Muscle of back (tissue), 13 donors: ENCODE measurements at places on chromosomes 6 and 20.

DNA sequence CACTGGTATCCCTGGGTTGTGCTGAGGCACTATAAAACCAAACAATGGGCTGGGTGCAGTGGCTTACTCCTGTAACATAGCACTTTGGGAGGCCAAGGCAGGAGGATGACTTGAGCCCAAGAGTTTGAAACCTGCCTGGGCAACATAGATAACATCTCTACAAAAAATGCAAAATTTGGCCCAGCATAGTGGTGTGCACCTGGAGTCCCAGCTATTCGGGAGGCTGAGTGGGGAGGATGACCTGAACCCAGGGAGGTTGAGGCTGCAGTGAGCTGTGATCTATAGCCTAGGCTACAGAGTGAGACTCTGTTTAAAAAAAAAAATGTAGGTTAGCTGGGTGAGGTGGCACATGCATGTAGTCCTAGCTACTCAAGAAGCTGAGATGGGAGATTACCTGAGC, 7.7 kb upstream of the SLC4A11 start:
- DNase-seq: no peak

DNA sequence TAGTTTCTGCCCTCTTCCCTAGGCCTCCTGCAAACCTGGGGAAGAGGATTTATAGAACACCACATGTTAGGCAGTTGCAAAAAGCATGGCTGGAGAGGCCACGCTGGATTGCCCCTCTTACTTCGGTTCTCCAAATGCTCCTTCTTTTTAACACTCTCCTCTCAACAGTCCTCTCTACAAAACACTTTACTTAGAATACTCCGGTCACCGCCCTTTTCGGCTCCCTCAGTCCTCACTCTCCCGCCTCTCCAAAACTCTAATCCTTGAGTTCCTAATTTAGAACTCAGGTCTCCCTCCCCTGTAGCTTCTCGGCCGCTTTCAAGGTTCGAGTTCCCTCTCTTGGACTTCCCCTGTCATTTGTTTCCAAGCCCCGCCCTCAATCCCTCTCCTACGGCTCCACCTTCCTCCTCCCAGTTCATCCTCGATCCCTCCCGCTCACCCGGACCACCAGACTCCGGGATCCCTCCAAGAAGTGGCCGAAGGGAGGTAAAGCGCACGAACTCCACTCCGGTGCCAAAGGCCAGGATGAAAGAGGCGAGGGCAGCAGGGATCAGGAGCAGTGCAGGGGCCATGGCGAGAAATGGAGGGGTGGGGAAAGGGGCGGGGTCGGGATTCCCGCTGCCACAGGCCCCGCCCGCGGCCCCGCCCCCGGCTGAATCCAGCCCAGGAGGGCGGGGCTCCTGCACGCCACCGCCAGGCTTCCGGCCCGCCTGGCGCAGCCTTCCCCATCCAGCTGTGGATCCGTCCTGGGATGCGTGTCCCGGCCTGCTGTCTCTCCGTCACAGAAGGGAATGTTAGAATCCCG, at the start of gene NRM:
TSS of gene NRM (minus strand) at position 582 of the 805 bp plus-strand sequence. CDS start at position 572, 10 bp downstream.
- DNase-seq: peak; percentile 97

DNA sequence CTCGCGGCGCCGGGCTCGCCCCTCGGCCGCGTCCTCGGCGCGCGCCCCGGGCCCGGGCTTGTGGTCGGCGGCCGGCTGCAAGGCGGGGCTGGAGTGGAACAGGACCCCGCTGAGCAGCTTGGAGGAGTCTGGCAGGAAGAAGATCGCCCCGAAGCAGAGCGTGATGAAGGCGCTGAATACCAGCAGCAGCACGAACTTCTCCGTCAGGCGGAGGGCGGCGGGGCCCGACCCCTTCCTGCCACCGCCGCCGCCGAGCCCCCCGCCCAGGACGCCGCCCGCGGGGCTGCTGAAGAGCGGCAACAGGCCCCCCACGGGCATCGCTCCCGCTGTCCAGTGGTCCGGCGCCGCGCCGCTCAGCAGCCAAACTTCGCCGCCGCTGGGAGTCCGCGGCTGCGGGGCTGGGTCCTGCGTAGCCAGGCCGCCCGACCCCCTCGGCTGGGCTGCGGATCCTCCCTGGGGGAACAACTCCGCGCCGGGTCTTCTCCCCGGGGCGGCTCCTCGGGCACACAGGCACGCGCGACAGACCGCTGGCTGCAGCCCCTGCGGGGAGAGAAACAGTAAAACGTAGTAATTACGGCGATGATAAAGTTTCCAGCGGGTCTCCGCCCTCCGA, 707 bp downstream of the MAN1A1 start:
- peak; percentile 43 for DNase-seq

GRCh38 chr20:36496707-36497669, 44.3 kb upstream of the MYL9 start:
- DNase-seq: no peak

DNA sequence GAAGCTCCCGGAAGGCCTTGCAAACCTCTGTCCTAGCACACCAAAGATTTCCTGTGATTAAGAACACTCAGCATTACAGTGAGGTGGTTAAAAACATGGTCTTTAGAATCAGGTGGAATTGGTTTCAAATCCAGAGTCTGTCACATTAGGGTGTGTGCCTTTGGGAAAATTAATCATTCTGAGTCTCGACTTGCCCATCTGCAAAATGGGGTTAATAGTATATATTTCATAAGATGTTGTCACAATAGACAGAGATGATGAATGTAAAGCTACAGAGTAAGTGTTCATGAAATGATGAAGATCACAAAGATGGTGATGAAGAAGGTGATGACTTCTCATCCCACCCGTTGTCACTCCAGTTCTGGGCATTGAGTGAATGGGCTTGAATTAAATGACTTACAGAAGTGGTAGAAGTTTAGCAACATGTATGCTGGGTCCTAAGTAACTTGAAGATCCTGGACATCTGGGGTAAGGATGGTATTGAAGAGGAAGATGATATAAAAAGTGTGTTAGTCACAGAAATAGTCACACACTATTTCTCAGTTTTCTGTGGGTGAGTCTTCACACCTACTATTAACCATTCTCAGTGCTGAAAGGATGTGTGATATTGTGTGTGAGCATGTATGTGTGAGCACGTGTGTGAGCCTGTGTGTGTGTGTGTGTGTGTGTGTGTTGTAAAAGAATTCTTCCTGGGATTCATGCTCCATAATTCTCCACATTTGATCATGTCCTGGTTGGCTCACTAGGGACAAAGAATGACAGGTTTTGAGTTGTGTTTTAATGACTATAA, 28.0 kb upstream of the NEDD9 start:
- no peak for DNase-seq

- DNase-seq: no peak
Measured at GRCh38 chr6:53892707-53893106, 97.9 kb downstream of the LRRC1 start.

DNA sequence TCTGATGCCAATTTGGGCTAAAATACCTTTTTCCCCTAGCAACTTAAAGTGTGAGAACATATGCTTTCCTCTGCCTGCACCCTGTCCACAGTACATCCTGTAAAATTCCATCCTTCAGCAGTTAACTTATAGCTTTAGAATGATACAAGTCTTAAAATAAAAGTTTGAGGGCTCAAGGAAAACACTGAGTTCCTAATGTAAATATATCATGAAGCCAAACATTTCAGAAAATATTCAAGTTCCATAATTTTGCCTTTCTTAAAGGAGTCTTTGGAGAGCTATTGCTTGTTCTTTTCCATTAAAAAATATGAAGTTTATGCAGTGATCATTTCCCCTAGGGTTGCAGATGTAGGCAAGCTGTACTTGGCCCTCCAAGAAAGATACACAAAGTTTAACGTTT, 303.8 kb downstream of the COL12A1 start:
- DNase-seq: peak; percentile 65

- DNase-seq: no peak
Measured at GRCh38 chr6:43768506-43768860, 1.5 kb upstream of the VEGFA start.

- DNase-seq: peak; percentile 72
Measured at GRCh38 chr6:11700118-11700718, 78.4 kb downstream of the ADTRP start.

DNA sequence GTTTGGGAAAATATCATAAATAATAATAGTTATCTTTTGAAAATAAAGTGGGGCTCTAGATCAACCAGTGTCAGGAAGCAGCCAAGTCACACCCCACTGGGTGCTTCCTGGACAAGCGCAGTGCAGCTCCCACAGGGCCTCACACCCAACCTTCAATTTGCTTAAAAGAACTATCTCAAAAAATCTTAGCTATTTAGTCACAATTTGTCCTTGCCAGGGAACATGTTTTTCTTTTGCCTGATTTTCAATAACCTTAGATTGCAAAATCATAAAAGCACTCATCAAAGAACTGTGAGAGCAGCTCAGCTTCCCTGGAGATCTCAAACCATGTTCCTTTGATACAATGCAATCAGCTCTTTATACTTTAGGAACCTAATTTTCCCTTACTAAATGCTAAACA, 1.6 kb upstream of the NCOA7 start:
- DNase-seq: no peak

- no peak for DNase-seq
Measured at GRCh38 chr6:21265034-21265729, 328.4 kb upstream of the SOX4 start.

DNA sequence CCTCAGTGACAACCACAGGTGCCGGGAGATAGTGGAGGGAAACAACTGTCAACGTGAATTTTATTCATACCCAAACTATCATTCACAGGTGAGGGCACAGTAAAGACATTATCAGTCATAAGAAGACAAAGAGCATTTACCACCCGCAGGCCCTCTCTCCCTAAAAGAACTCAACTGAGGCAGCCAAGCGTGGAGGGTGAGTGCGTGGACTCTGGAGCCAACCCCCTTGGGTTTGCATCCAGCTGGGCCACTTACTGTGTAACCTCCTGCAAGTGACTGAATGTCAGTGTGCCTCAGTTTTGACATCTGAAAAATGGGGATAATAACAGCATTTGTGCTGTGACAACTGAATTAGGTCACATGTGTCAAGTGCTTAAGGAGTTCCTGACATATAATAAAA, 70.6 kb upstream of the KCNK16 start:
- DNase-seq: no peak

GRCh38 chr6:117482240-117483003, at the start of gene DCBLD1:
DCBLD1 (plus strand) TSS chr6:117482674; CDS start chr6:117482782, 108 bp downstream.
- DNase-seq: peak; percentile 73

GRCh38 chr6:84428300-84428907, 201.0 kb upstream of the CEP162 start:
- DNase-seq: peak; percentile 66

- peak; percentile 53 for DNase-seq
Measured at GRCh38 chr6:17962436-17963031, 24.9 kb downstream of the KIF13A start.

DNA sequence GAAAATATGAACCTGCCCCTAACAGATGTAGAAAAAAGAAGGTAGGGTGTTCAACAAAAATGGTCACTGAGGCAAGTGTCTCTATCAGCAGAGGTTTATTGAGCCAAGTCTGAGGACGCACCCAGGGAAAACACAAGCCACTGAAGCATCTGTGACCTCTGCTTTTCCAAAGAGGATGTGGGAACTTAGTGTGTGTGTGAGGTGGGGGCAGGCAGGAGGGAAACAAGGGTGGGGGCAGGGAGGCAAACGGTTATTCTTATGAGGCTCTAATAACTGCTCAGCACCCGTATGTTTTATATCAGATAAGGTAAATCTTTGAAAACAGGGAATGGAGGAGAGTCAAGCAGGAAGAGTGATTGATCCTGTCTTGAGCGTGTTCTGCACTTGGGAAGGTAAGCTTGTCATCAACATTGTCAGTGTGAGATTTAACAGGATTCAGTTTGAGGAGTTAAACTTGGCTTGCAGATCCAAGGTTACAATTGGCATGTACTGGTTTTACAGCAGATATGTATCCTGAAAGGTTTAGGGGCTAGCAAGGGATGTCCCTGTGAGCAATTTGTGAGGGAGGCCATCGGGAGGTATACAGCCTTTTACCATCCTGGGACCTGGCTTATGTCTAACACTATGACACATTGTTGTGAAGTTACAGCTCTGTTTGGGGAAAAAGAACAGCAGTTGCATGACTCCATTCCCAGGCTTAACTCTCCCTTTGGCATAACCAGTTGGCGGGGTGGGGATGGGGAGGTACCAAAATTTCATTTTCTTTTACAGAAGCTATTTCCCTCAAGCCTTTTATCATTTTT, 33.7 kb downstream of the NINL start:
- DNase-seq: no peak

GRCh38 chr20:63425846-63426485, 46.5 kb downstream of the KCNQ2 start:
- DNase-seq: no peak

- DNase-seq: no peak
Measured at GRCh38 chr6:148249679-148250375, 92.8 kb upstream of the SASH1 start.

DNA sequence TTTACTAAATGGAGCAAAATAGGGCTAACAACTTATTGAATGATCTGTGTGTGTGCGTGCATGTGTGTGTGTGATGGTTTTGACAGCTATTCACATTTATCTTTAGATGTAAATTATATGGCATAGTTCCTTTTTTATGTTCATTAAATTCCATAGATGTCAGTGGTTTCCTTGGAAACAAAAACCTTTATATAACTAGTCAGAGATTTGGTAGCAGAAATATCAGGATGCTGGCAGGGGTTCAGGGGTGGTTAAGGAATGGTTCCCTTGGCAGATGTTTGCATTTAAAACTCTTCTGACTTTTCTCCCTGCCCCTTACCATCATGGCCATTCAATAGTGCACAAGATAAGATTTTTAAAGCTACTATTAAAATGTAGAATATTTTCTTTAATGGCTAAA, 256.6 kb downstream of the PLCB1 start:
- DNase-seq: no peak

DNA sequence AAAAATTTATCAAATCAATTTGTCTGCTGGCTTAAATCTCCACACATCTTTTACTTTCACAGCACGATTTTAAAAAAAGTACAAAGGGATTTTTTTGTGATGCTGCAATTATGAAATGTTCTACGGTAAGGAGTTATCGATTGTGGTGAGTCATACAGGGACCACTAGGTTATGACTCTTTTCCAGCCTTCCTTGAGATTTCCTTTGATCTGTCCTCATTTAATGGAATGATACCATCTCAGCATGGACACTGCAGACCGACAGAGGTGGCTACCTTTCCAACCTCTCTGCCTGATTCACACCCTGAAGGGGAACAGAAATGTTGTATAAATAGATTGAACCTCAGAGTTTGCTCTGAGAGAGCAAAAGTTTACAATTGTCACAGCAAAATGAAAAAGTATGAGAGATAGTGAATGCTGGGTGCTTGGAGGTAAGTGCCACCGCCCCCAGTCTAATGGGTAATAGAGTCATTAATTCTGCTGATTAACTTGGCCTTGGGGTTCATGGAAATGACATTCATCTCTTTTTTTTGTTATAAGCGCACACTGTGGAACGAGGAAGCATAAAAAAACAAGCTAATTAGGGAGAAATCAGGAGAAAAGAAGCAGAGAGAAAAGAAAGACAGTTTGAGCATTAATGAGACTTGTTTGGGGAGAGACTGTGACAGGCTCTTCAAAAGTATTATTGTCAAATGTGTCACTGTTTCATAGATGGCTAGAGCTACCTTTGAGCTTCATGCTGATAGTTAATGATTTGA, 306.0 kb downstream of the RNF144B start:
- DNase-seq: no peak

- DNase-seq: peak; percentile 84
Measured at GRCh38 chr6:148969603-148970061, 222.8 kb downstream of the UST start.

DNA sequence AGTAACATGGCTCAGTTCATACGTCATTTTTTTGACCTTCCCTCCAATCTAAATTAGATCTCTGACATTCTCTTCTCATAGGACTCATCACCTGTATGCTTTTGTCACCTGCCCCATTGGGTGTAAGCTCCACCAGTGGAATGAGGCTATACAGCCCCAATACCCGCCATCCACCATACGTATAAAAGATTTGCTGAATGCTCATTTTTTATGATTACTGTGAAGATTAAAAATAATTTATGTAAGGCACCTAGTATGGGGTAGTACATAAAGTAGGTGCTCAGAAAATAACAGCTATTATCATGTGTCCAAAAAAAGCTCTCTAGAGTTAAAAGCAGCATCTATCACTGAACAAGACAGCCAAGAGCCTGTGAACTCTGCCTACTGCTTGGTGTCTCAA, 24.1 kb downstream of the NCOA5 start:
- no peak for DNase-seq
